Airway epithelial cell (primary cell): ENCODE measurements at places on chromosomes 2 and 18. TPM values are rescaled to one million over a fixed set of nuclear protein-coding genes. Genes with fewer than 3 reads are reported as not detected.

TRMT61B gene
- total RNA-seq: 8.5 and 12.0 TPM in 2 replicates

ITPRID2 gene
- 59.0 and 64.7 TPM in 2 replicates for total RNA-seq

HES6 gene
- total RNA-seq: 4.2 and 5.4 TPM in 2 replicates

DHX57 gene
- 11.8 and 14.9 TPM in 2 replicates for total RNA-seq

CNGA3 gene
- total RNA-seq: not detected in 2 replicates

DSC3 gene
- 129 and 148 TPM in 2 replicates for total RNA-seq

SP5 gene
- not detected in 2 replicates for total RNA-seq

CENPA gene
- 6.2 and 12.6 TPM in 2 replicates for total RNA-seq

ZNF396 gene
- 0.19 and 0.71 TPM in 2 replicates for total RNA-seq

NOL4 gene
- under 0.01 TPM in 1 of 2 replicates, not detected in the other for total RNA-seq

LOXL3 gene
- 0.33 and 0.56 TPM in 2 replicates for total RNA-seq

SPRED2 gene
- 9.9 and 11.0 TPM in 2 replicates for total RNA-seq

MAB21L4 gene
- 15.4 and 20.7 TPM in 2 replicates for total RNA-seq

GPR35 gene
- total RNA-seq: 0.28 TPM in 1 of 2 replicates, not detected in the other

FRZB gene
- 0.21 TPM in 1 of 2 replicates, not detected in the other for total RNA-seq

PLEKHH2 gene
- total RNA-seq: 1.1 and 2.5 TPM in 2 replicates

HOXD12 gene
- not detected in 2 replicates for total RNA-seq

NCKAP5 gene
- 1.1 and 1.8 TPM in 2 replicates for total RNA-seq

TXNDC9 gene
- total RNA-seq: 39.0 and 53.2 TPM in 2 replicates

KLHL41 gene
- total RNA-seq: not detected in 2 replicates

CCL20 gene
- total RNA-seq: 14.9 and 17.5 TPM in 2 replicates

DQX1 gene
- total RNA-seq: 5.3 and 6.7 TPM in 2 replicates

LBX2 gene
- 0.56 TPM in 2 replicates for total RNA-seq

RAMP1 gene
- 3.3 and 4.4 TPM in 2 replicates for total RNA-seq

EN1 gene
- not detected in 2 replicates for total RNA-seq

TUBB8B gene
- not detected in 2 replicates for total RNA-seq

GALM gene
- 4.5 and 8.6 TPM in 2 replicates for total RNA-seq

TUBA4B gene
- not detected in 2 replicates for total RNA-seq

REG1B gene
- total RNA-seq: not detected in 2 replicates

MOCOS gene
- 1.2 and 2.9 TPM in 2 replicates for total RNA-seq

HJURP gene
- 18.2 and 26.2 TPM in 2 replicates for total RNA-seq

FTCDNL1 gene
- 0.09 TPM in 1 of 2 replicates, not detected in the other for total RNA-seq

CD226 gene
- 0.14 TPM in 1 of 2 replicates, not detected in the other for total RNA-seq

MFF gene
- 78.5 and 122 TPM in 2 replicates for total RNA-seq

CABYR gene
- 5.9 and 6.9 TPM in 2 replicates for total RNA-seq

WIPF1 gene
- total RNA-seq: 1.3 and 2.9 TPM in 2 replicates

OTOS gene
- not detected in 2 replicates for total RNA-seq

NEU4 gene
- total RNA-seq: not detected in 2 replicates

ST8SIA5 gene
- total RNA-seq: not detected in 2 replicates
